ENCODE measurements at places on chromosomes 6 and 20. TPM values are rescaled to one million over a fixed set of nuclear protein-coding genes. Genes with fewer than 3 reads are reported as not detected.

DNA sequence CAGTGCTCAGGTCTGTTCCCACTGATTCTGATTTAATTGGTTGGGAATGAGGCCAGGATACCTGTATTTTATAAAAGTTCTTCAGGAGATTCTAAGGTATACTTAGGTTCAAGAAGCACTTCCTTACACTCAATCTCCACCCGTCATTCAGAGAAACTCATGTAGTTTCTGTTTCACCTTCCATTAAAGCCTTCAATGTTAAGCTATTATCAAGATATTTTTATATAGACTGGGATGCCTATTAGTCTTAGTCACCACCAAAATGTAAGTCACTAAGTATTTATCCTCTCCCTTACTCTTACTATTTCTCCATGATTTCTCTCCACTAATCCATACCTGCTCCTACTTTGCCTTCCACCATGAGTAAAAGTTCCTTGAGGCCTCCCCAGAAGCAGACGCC, 38.1 kb upstream of the GCLC start:
- DNase-seq = no peak
- H3K27me3 ChIP-seq = no peaks in the 10 kb centered on the region
- H3K4me3 ChIP-seq = no peak overlapping the region
- no peak overlapping the region for H3K27ac ChIP-seq
- peaks cover 6% of the 10 kb centered on the region for H3K4me1 ChIP-seq

DNA sequence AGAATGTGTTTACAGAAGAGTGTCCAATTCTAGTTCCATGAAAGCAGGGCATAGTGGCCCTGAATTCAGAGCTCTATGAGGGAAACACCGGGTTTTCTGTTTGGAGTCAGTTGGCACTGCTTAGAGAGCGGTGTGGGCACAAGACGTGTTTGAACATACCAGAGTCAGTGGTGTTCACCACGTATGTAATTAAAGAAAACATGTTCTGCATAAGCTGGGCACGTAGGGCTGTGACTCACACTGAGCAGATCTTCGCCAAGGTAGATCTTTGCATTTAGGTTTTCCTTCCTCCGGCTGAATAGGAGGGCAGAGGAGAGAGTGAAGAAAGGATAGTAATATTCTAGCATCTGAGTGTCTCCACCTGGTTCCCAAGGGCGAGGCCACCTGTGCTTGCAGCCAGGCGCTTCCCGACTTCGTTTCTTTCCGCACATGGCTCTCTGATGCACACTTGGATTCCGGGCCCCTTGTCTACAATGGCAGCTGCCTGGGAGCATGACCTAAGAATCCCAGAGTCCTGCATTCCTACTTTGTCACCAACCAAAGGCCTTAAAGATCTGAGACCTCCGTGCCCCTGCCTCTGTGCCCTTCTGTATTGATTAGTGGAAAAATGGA, 136.2 kb downstream of the ERMARD start:
- H3K36me3 ChIP-seq = no peaks in the 10 kb centered on the region
- H3K4me1 ChIP-seq = peaks cover 3% of the 10 kb centered on the region
- no peak overlapping the region for H3K4me3 ChIP-seq
- no peak overlapping the region for H3K27ac ChIP-seq
- peaks cover 41% of the 10 kb centered on the region for H3K27me3 ChIP-seq
- DNase-seq = no peak

GRCh38 chr6:129679758-129680157, 30.2 kb downstream of the ARHGAP18 start:
- peak overlapping the region; percentile 72 for H3K27ac ChIP-seq
- H3K27me3 ChIP-seq = no peaks in the 10 kb centered on the region
- H3K36me3 ChIP-seq = no peaks in the 10 kb centered on the region

NMBR gene
- not detected for total RNA-seq
